NCI-H460 (cell line): ENCODE measurements at places on chromosomes 2 and 18. TPM values are rescaled to one million over a fixed set of nuclear protein-coding genes. Genes with fewer than 3 reads are reported as not detected.

The TCF7L1 gene
- 0.12 TPM in 1 of 2 replicates, not detected in the other for total RNA-seq

The MAP2 gene
- 22.7 and 28.0 TPM in 2 replicates for total RNA-seq

The ARHGAP25 gene
- total RNA-seq: 2.1 and 3.1 TPM in 2 replicates

- DNase-seq: no peak
Observed at GRCh38 chr2:30233271-30234009, 2.1 kb downstream of the LBH start.

DNA sequence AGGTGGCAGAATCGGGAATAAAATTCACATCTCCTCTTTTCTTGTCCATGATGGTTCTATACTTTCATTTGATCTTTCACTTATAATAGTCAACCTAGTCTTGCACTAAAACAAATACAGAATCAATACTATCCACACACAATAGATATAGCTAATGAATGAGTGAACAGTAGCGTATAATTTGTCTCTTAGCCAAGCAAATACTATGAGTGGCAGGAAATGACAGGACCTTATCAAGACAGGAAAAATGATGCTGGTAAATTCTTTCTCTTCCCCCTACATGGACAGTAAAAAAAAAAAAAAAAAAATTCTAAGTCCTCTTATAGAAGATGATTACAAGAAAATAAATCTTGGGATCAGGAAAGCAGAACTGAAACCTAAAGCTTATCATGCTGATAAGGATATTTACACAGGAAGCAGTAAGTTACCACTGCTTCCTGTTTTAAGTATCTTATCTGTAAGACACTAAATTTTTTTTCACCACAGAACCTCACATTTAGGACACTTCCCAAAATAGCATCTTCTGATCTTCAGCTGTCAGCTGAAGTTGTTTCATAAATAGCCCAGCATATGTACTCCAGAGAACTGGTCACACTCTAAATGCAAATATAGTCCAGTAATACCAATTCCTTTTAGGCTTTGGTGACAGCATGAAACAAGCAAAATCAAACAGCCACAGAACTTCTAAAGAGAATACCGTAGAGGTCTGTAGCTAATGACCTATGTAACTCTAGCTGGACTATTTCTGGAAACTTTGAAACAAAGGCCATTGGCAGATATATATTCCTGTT, 27.0 kb downstream of the IRS1 start:
- no peak for DNase-seq

DNA sequence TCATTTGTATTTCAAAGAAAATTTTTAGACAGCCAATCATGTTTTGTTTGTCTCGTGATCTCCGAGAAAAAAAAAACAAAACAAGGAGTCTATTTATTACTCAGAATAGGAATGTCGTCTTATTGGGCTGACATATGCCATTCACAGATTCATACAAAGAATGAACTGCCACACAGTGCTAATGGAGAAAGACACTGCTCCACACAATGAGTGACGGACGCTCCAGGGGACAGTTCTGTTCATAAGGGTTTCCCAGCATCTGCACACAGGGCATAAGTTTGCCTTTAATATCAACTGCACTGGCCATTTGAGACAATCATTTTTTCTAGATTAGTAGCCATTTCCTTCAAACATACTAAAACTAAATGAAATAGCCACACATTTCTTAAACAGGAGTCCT, 3.4 kb downstream of the SERTAD2 start:
- no peak for DNase-seq
